ENCODE measurements at places on chromosomes 4 and X.

GRCh38 chr4:73730867-73731266, 9.5 kb upstream of the CXCL8 start:
- no peak for DNase-seq

GRCh38 chr4:138393886-138394610, 151.9 kb upstream of the SLC7A11 start:
- no peak for DNase-seq

- no peak for DNase-seq
These were observed 6.3 kb downstream of the UBA6 start for GRCh38 chr4:67694662-67695061.

DNA sequence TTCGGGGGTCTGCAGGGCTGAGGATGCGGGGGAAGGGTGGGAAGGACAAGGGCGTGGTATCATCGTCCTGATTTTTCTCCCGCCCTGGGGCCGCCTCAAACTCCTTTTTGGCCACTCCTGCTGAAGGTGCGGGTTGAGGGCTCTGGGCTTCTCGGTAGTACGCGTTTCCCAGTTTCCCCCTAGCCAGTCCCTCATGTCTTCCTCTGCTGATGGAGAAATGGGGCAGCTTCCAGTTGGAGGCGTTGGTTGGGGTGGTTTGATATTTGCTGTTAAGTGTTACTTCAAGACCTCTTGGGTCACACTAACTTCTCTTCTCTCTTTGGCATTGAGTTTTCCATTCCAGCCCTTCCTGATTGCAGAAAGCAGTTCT, 482 bp downstream of the GSTCD start:
- peak; percentile 50 for DNase-seq

- DNase-seq, result no peak
These were observed 872 bp upstream of the TEC start for GRCh38 chr4:48270523-48270897.

- no peak for DNase-seq
These were observed 39.6 kb downstream of the FAM47C start for GRCh38 chrX:37047776-37048175.

GRCh38 chr4:148730082-148730640, 287.9 kb upstream of the NR3C2 start:
- DNase-seq, result no peak

- DNase-seq, result no peak
These were observed 609.3 kb downstream of the FSTL5 start for GRCh38 chr4:161554372-161554990.

DNA sequence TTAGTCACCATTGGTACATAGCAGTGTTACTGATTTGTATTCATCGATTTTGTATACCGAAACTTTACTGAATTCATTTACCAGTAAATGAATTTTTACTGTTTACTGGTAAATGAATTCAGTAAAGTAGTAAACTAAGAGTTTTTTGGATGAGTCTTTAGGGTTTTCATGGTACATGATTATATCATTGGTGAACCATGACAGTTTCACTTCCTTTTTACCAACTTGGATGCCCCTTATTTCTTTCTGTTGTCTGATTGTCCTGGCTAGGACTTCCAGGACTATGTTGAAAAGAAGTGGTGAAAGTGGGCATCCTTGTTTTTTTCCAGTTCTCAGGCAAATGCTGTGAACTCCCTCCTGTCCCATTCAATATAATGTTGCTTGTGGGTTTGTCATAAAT, 494.9 kb downstream of the GALNTL6 start:
- DNase-seq, result no peak

DNA sequence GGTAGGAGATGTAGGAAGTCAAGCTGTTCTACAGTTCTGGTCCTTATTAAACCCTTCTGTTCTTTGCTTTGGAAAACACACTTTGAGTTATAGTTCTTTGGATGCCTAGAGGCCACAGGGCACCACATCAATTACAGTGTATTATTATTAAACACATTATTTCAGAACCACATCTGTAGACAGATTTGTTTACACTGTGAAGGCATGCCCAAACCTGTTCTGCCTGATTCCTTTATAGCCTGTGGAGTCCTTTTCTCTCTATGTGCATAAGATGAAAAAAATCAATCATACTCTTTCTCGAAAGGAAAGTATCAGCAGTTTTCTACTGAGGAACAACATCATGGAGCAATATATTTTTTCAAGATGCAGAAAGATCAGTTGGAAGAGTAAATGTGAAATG, 371.3 kb upstream of the INTU start:
- DNase-seq, result no peak

DNA sequence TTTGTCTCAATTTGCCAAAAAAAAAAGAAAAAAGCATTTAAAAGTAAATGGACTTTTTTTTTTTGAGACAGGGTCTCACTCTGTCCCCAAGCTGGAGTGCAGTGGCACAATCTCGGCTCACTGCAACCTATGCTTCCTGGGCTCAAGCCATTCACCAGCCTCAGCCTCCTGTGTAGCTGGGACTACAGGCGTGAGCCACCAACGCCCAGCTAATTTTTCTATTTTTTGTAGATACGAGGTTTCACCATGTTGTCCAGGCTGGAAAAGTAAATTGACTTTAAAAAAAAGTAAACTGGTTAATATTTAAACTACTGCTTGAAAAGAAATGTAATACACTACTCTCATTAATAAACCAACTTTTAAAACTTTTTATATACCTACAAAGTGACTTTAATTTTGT, 5.9 kb downstream of the AIFM1 start:
- DNase-seq, result no peak

DNA sequence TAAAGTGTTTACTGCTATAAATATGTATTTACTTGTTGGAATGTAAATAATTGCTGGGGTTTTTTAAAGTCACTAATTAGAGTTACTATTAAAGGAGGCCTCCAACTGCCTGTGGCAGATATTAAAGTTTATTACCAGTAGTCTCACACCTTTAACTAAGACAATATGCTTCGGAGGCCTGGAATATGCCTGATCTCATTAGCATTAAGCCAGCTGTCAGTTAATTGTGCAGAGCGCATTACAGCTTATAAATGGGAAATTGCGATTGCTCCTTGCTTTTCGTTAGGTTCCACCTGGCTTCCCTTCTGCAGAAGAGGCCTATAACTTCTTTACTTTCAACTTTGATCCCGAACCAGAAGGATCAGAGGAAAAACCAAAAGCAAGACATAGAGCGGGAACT, 41.3 kb downstream of the CC2D2A start:
- no peak for DNase-seq

DNA sequence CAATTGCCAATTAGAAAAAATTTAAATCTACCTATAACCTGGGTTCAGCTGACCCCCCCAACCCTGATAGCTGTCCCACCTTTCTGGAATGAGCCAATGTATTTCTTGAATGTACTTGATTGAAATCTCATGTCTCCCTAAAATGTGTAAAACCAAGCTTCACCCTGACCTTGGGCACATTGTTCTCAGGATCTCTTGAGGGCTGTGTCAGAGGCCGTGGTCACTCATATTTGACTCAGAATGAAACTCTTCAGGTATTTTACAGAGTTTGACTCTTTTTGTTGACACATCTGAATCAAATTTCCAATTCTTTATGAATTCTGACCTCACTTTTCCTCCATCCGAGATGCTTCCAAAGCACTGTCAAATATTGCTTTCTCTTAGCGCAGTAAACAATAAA, 115.3 kb upstream of the BEND4 start:
- no peak for DNase-seq

- no peak for DNase-seq
These were observed 5.5 kb upstream of the TLR10 start for GRCh38 chr4:38788317-38788716.

DNA sequence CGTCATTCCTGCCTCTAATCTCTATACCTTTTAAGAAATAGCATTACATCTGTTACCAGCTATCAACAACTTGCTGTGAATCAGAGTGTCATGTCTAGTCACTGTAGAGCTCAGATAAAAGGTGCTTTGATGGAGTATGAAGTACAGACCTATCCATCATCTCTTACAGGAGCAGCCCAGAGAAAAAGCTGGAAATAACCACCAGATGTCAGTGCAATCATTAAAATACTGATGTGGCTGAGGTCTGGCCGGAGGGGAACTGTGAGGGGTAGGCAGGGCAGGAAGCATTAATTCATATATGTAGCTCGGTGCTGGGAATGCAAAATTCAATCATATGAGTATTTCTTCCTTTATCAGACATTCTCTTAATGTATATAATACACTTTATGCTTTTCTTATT, 100.6 kb downstream of the AKAP4 start:
- DNase-seq, result peak; percentile 31

DNA sequence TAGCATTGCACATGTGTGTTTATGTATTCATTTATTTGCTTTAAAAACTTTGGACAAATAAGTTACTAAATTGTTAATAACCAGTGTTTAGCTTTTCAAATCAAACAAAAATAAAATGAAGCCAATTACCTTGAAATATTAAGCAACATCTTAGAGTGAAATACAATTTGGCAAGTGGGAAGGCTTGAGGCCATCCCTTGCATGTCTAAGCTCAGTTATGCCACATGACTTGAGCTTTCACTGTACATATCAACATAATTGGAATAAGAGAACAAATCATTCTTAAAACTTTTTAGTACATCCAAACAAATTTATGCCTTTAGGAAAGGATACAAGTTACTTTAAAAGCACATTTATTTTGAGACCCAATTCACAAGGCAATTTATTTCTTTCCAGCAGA, 640.6 kb downstream of the SPRY1 start:
- no peak for DNase-seq

GRCh38 chr4:183011213-183011907, 87.7 kb upstream of the WWC2 start:
- DNase-seq, result no peak

DNA sequence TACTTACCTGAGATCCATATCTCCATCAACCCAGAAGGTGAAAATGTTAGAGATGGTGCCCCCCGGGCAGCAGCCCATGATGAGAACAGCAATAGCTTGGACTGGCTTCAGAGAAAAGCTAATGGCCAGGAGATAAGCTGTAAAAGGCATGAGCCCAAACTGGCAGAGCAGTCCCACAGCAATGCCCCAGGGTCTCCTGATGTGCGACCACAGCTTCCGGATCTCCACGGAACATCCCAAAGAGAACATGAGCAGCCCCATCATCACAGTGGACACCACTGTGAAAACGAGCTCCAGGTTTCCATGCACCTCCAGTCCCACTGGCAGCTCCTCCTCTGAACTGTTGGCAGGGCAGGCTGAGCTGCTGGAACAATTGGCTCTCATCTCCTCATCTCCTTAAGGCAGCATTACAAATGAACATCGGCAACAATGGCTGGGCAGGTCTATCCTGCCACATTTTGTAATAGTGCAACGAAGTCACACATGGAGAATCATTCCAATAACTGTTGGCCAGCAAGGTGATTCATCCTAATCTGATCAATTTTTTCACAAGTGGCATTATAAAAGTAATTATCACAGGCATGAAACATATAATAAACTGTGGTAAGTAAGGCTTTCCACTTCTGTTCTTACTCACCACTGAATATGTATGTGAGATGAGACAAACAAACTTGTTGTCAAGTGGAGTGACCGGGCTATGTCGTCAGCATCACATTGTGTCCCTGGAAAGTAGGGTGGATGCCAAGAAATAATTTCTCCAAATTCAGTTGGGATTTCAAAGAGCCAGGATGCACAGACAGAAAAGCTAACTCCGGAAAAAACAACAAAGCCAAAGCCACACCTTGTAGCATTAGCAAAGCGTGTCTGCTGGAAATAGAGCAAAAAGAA, at the start of gene SLC10A6:
SLC10A6 (minus strand) TSS at position 653 of the 888 bp plus-strand sequence; CDS start at position 384, 269 bp downstream.
- no peak for DNase-seq

GRCh38 chr4:188347339-188347738, 208.1 kb downstream of the TRIML1 start:
- no peak for DNase-seq

DNA sequence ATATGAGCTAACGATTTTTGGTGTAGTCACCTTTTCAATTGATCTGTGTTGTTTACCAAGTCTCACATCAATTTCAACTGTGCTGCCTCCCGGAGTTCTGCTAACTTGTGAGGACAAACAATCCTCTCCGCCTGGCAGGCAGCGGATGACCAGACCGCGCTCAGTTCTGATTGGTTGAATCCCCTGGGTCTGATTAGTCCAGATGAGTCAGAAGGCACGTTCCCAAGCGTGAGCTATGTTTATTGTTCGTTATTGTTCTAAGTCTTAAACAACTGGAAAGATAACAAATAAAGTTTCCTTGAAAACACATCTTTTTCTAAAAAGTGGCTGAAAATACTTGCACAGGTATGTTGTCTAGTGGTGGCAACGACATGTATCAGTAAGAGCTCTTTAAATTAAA, 37.9 kb upstream of the TRPC3 start:
- no peak for DNase-seq

DNA sequence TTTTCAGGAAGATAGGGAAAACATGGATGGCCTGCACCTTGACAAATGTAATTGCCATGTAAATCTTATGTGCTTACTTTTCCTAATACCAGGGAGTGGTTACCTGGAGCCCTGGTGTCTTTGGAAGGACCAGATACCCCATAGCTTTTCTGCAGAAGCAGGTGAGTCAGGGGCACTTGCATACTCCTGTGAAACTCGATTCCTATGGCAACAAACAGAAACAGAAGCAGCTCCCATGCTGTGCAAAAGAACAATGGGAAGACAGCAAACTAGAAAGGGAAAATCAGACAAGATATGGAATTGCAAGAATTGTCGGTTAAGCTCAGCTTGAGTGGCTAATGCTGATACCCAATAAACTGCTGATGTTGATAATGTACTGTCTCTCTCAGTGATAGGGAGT, 117.4 kb upstream of the AFF2 start:
- no peak for DNase-seq

DNA sequence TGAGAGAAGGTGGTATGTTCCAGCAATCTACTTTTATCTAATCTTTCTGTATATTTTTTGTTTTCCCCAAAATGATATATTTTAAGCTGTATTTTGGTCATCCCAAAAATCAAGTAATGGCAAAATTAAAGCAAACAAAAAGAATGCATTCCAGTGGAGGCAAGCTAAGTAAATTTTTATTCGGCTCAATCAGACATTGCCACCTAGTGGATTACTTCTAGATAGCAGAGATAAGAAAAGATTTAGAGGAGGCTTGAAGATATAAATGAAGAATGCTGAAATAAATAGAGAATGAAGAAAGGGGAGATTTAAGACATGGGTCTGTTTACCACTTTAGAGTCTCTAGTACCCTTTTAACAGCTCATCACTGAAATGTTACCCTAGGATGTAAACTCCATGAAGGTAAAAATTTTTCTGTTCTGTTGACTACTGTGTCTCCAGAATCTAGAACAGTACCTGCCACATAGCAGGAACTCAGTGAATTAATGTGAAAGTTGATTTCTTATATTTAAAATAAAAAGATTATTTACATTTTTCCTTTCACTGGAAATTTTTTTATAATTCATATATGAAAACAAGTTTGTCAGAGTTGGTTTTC, 110.9 kb upstream of the ANK2 start:
- DNase-seq, result peak; percentile 83

- DNase-seq, result peak; percentile 75
These were observed 119.7 kb downstream of the NFKB1 start for GRCh38 chr4:102620697-102621497.
